ENCODE measurements at places on chromosomes 16 and 17. TPM values are rescaled to one million over a fixed set of nuclear protein-coding genes. Genes with fewer than 3 reads are reported as not detected.

SLC38A8 gene
- total RNA-seq: not detected

NPTX1 gene
- total RNA-seq: 2.0 TPM

RBFOX1 gene
- total RNA-seq: 4.0 TPM

HID1 gene
- 78.1 TPM for total RNA-seq

ZDHHC1 gene
- 14.3 TPM for total RNA-seq

CHST5 gene
- total RNA-seq: 0.26 TPM

KRT12 gene
- total RNA-seq: not detected

ODAD4 gene
- total RNA-seq: 0.75 TPM

SLC25A11 gene
- total RNA-seq: 62.0 TPM

TRIM37 gene
- 17.2 TPM for total RNA-seq

PIP4K2B gene
- 44.7 TPM for total RNA-seq

QPRT gene
- total RNA-seq: 24.7 TPM

DNA sequence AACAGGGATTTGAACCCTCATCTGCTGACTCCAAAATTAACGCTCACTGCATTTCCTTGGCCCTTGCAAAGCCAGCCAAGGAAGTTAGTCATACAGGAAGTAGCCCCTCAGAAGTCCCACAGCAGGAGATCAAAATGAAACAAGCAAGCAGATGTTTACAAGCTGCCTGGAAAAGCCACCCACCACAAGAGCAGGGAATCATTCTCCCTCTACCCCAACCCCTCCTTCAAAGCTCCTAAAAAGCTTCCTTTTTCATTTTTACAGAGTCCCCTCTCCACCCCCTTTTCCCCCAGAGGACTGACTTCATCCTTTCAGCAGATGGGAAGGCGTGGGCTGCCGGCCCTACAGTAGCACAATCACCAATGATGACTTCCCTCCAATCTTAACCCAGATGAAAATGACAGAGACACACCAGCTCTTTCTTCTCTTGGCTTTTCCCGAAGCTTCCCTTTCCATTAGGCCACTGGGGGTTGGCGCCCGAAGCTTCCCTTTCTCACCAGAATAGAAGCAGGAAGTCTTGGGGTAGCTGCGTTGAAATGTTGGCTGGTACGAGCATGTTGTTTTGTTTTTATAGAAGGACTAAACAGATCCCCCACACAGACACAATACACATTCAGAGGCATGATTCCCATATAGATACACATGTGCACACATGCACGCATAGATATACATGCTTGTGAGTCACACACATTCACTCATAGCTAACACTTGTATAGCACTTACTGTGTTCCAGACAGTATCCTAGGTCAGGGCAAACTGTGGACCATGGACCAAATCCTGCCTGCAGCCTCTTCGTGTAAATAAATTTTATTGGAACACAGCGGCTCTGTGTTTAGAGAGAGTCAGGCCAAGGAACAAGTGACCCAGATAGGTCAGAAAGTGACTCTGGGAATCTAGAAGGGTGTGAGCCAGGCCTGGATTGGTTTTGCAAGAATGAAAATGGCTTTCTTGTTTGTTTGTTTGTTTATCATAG lies 17.4 kb downstream of the ITPRIPL2 start:
- no peak for DNase-seq

DNA sequence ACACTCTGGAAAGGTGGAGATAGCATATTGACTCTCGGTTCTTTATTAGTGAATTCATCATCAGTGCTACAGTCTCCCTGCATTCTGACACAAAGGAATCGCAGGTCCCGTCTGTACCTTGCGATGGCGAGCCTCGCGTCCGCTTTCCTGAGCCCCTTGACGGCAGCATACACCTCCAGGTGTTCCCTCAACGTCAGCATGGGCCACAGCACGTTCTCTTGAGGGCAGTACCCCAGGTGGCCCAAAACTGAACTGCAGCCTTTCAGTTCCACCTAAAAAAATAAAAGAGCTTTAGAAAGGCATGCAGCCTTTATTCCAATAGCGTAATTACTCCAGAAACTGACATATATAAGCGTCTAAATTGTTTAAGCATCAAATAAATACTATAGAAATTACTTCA lies 24.2 kb upstream of the ABCA9 start:
- no peak for DNase-seq

- peak; percentile 56 for DNase-seq
Measured at GRCh38 chr16:15996432-15997109, 47.2 kb downstream of the ABCC1 start.

GRCh38 chr16:89687092-89687940 lies 827 bp downstream of the CDK10 start:
- DNase-seq: no peak

DNA sequence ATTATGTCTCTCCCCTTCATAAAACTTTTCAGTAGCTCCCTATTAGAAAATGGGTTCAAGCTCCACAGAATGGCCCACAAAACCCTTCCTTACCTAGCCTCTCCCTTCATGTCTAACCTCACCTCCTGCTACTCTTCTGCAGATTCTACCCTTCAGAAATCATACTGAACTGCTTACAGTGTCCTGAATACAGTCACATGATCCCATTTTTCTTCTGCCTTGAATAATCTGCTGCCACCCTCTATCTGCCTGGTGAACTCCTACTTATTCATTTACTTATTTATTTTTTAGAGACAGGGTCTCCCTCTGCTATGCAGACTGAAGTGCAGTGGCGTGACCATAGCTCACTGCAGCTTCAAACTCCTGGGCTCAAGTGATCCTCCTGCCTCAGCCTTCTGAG lies 15.0 kb downstream of the LASP1NB start:
- no peak for DNase-seq

GRCh38 chr16:2822496-2822895 lies 5.5 kb downstream of the PRSS21 start:
- no peak for DNase-seq

- DNase-seq: no peak
Measured at GRCh38 chr17:7218758-7219157, 878 bp downstream of the DLG4 start.

GRCh38 chr17:65020284-65020683 lies 36.3 kb downstream of the GNA13 start:
- no peak for DNase-seq

DNA sequence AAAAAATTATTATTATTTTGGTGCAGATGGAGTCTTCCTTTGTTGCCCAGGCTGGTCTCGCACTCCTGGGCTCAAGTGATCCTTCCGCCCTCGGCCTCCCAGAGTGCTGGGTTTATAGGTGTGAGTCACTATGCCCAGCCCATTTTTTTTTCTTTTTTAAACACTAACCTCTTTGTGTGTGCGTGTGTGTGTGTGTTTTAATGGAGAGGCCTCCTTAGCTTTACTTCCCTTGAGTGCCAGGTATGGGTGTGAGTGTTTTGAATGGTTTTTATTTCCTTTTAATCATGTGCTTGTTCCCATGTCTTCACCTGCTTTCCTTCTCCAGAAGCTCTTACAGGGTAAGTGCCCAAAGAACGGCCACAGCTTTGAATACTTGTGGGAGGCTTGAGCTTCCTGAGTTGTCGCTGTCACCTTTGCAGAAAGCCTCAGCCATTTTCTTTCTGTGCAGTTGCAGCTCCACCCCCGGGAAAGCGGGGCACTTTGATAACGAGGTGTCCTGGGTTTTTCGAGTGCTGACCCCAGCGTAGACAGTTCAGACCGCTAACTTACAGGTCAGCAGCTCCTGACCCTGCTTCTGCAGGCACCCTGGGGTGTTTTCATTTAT lies 22.6 kb downstream of the AKAP1 start:
- DNase-seq: no peak

DNA sequence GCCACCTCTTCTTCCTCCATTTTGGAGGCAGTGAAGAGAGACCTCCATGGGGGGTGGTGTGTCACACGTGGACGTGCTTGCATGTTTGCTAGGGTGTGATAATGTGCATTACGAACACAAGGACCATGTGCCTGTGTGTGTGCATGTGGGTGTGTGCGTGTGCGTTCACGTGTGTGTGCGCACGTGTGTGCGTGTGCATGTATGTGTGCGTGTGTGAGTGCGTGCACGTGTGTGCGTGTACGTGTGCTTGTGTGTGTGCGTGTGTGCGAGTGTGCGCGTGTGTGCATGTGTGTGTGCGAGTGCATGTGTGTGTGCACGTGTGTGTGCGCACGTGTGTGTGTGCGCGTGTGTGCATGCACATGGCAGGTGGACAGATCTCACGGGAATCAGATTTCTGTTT lies 29.5 kb downstream of the RNF213 start:
- no peak for DNase-seq

- DNase-seq: peak; percentile 70
Measured at GRCh38 chr17:7173687-7174602, 5.2 kb downstream of the ASGR1 start.

DNA sequence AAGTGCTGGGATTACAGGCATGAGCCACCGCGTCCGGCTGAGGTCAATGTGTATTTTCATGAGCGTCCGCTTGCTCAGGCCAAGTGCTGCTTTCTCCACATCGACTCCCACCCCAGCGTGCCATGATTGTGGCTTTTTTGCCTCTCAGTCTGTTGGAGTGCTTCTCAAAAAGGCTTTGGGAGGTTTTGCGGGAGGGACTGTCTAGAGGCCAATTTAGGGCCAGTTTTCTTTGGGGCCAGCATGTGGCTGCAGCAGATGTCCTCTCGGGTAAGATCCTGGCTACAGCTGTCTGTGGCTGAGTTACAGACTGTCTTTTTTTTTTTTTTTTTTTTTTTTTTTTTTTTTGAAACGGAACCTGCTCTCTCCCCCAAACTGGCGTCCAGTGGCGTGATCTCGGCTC lies 6.5 kb downstream of the C16orf90 start:
- DNase-seq: no peak

- no peak for DNase-seq
Measured at GRCh38 chr16:89651584-89651983, 5.9 kb downstream of the CHMP1A start.

- no peak for DNase-seq
Measured at GRCh38 chr16:6576606-6577005, 756.0 kb upstream of the RBFOX1 start.

GRCh38 chr17:56424005-56424404 lies 169.5 kb upstream of the NOG start:
- no peak for DNase-seq

- no peak for DNase-seq
Measured at GRCh38 chr16:8084882-8085281, 505.4 kb downstream of the TMEM114 start.

DNA sequence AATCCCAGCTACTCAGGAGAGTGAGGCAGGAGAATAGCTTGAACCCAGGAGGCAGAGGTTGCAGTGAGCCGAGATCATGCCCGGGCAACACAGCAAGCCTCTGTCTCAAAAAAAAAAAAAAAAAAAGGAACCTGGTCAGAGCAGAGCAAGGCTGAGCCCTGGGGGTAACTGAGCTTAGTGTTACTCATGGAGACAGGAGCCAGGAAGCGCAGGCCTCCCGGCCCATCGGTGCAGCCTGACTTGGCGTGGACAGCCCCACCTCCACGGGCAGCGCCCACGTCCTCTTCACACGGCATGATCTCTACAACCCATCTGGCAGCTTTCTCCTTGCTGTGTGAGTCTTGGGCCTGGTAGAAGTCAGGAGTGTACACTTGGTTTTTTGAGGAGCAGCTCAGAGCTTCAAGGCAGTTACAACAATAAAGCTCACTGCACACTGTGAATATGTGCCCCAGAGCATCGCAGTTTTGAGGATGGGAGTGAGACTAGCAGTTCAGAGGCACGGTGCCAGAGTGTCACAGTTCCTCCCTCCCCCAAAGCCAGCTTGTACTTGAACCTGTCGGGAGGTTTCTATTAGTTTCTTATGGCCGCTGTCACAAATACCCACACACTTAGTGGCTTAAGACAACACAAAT lies 129.9 kb downstream of the RAP1GAP2 start:
- no peak for DNase-seq

DNA sequence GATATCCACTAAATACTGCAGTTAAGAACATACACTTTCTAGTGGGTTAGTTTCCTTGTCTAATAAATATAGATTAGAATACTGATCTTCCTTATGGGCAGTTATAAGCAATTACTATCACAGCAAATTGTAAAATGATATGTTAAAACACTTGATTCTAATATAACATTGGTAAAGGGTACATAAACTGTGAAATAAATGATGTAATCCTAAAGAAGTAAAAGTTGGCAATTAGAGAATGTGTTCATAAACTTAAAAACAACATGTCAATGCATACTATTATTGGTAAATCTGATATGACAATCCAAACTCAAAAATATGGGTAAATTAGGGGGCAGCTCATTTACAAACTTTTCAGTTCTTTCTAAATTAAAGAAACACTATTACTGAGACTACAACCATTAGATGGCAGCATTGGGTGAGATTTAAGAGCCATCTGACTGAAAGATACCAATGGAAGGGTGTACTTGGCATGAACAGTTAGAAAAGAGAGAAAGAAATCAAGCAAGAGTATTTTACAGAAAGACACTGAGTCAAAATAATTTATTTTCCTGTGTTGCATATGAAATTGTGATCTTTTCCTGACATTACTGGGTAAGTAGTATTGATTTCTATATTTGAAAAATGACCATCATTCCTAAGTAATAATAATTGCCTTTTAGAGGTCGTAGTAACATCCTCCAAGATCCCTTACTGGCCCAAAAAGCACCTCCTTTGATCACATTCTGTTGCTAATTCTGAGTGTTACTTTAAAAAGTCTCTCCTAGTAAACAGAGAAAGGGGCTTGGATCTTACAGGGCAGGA lies 119.6 kb downstream of the SPAG9 start:
- DNase-seq: no peak

GRCh38 chr17:54956791-54957190 lies 11.7 kb downstream of the COX11 start:
- no peak for DNase-seq

- no peak for DNase-seq
Measured at GRCh38 chr16:81451753-81452680, 7.4 kb downstream of the CMIP start.

DNA sequence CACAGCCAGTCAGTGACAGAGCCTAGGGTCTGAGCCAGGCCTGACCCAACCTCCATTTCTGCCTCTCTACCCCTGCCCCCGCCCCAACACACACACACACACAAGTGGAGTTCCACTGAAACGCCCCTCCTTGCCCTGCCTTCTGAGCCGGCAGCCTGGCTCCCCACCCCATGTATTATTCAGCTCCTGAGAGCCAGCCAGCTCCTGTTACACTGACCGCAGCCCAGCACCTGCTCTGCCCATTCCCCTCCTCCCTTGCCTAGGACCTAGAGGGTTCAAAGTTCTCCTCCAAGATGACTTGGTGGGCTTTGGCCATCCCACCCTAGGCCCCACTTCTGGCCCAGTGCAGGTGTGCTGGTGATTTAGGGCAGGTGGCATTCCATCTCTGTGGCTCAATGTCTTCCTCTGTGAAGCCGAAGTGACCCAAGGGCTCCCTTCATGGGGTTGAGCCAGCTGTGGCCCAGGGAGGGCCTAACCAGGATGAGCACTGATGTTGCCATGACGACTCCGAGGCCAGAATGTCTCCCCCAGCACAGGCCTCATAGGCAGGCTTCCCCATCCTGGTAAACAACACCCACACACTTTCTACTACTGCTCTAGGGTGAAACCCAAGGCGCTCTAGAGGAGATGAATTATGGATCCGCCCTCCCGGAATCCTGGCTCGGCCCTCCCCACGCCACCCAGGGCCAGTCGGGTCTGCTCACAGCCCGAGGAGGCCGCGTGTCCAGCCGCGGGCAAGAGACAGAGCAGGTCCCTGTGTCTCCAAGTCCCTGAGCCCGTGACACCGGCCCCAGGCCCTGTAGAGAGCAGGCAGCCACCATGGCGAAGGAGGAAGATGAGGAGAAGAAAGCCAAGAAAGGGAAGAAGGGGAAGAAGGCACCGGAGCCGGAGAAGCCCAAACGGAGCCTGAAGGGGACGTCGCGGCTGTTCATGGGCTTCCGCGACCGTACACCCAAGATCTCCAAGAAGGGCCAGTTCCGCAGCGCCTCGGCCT lies 9.7 kb downstream of the MYO15A start:
- no peak for DNase-seq
